ENCODE measurements at places on chromosomes 5 and 9.

DNA sequence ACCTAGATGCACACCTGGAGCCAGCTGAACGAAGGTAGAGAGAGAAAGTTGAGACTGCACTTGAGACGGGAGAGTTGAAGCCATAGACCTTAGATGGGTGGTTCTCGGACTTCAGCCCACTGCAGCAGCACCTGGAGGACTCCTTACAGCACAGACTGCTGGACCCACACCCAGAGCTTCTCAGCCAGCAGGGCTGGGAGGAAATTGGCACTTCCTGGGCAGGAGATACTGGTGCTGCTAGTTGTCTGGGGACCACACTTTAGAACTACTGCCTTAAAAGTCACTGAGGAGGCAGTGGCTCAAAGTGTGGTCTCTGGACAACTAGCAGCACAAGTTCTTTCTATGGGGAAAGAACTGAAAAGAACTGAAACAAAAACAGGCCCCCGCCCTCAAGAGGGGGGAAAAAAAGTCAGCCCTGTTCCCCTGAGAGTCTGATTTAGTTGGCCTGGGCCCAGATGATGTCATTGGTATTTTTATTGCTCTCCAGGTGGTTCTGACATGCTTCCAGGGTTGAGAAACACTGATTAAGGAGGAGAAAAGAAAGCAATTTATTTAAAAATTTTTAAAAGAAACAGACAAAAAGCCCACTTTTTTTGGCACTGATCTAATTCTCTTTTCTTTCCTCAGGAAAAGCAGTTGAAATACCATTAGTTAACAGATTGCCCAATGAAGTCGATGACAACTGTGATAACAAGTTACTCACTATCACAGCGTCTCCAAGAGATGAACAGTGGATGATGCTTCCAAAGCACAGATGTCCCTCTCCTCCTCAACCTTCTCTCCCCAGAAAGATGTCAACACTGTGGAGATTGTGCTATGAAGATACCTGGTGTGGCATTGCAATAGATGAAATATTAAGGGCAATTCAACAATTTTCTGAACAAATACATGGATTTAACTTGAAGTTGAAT, 73.6 kb upstream of the ADAMTS16 start:
- DNase-seq: no peak

DNA sequence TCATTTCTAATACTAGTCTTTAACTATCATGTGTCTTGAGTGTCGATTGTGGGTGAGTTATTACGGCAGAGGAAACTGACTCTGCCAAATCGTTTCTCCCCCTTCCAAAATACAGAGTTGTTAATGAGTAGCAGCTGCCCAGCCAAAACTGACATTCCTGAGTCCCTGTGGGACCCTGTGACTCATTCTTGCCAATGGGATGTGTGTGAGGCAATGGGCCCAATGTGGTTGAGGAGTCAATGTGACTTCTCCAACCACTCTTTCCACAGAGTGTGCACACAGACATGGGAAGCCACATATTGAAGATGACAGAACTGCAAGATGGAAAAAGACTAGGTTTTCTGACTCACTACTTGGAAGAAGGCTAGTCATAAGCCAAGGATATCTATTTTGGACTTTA, 434.7 kb downstream of the DTWD2 start:
- DNase-seq: no peak

DNA sequence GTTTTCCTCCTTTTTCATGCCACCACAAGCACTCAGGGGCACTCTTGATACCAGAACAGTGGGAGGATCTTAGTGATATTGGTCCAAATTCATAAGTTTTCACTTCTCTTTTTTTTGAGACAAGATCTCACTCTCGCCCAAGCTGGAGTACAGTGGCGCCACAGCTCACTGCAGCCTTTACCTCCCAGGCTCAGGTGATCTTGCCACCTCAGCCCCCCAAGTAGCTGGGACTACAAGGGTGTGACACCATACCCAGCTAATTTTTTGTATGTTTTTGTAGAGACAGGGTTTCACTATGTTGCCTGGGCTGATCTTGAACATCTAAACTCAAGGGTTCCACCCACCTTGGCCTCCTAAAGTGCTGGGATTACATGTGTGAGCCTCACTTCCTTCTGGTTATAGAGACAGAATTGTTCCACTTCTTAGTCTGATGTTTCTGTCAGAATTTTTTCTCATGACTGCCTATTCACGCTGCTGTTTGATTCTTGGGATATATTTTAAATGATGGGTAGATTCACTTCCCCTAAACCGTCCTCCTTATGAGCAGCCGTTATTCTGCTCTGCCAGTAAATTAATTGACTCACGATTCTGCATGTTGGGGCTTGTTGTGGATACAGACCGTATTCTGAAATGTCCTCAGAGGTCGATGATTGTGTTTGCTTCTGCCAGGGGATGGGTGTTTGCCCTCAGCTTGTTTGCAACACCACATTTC, 30.8 kb downstream of the MTAP start:
- DNase-seq: no peak

GRCh38 chr5:153756540-153756939, 266.1 kb downstream of the GRIA1 start:
- DNase-seq: no peak

DNA sequence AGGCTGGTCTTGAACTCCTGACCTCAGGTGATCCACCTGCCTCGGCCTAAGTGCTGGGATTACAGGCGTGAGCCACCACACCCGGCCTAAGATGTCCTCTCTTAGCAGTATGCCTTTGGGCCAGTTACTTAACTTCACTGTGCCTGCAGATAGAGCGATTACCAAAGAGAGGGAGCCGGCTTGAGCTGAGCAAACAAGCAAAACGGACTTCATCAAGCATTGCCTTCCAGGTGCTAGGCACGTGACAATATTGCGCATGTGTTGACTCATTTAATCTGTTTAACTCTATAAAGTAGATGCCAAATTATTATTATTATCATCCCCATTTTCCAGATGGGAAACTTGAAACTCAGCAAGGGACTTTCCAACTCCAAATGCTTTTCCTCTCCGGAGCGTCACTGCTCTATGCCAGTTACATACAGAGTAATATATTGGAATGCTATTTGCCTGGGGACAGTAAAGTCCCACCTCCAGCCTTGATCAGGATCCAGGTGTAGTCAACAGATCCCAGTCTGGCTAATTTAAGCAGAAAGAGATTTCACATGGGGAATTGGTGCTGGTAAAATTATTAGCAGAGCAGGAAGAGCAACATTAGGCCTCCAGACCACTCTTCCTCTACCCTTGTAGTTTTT, 5.6 kb upstream of the C9orf152 start:
- no peak for DNase-seq

DNA sequence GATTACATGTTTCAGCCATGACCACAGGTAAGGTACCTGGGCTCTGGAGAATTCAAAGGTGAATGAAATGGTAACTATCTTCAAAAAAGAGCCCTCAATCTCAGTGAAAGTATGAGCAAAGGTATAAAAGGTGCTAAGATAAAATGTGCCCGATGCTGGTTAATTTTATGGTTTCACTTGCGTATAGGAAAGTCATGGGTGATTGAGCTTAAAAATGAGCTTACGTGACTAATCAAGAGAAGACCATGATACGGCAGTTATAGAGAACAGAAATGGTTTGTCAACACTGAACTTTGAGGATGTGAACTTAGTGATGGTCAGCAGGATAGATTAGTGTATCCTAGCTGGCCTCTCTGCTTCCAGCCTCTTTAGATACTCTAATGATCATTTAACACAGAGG, 320.1 kb downstream of the DEPDC1B start:
- no peak for DNase-seq

GRCh38 chr9:124015661-124016131, 4.1 kb downstream of the LHX2 start:
- DNase-seq: no peak

- no peak for DNase-seq
These were observed 184.7 kb downstream of the CARTPT start for GRCh38 chr5:71903808-71904207.

GRCh38 chr9:128128836-128129590, 1.5 kb upstream of the PTGES2 start:
- no peak for DNase-seq

GRCh38 chr9:127397646-127398274, 791 bp downstream of the SLC2A8 start:
- peak; percentile 20 for DNase-seq

GRCh38 chr9:115327436-115328122, 209.6 kb upstream of the TNC start:
- no peak for DNase-seq

- peak; percentile 21 for DNase-seq
These were observed 79.6 kb downstream of the PDE4D start for GRCh38 chr5:59813761-59814536.

GRCh38 chr9:116342061-116342460, 188.5 kb downstream of the PAPPA start:
- no peak for DNase-seq

- DNase-seq: no peak
These were observed 462.6 kb downstream of the ENC1 start for GRCh38 chr5:74177961-74178360.

GRCh38 chr9:93012963-93013855, 45.3 kb upstream of the SUSD3 start:
- DNase-seq: no peak

- DNase-seq: no peak
These were observed 1.2 kb upstream of the PCDHGA5 start for GRCh38 chr5:141362719-141363118.

DNA sequence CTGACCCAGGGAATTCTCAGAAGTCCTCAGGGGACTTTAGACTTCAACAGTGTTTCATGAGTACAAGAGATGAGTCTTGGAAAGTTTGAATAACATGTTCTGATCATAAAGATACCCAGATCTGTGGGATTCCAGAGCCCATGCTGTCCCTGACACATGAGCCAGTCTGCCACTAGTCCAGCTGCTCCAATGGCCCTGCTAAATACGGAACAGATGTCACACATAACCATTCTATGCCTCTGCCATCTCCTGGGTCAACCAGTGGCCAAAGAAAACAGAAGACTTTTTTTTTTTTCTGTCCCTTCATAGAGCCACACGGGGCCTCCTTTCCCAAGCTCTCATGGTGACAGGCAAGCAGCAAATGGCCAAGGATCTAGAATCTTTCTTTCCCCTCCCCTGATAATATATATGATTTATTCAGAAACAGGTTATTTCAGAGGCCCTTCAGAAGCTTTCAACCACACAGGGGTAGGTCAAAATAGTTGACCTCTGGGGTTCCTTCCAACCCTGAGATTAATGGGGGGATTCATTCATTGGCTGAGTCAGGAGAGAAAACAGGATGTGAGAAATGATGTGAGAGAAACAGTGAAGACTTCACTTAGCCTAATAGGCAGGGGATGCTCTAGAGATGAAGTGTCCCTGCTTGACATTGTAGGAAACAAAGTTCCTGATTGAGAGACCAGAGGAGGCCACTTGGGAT, 367.7 kb downstream of the CDK5RAP2 start:
- DNase-seq: no peak

GRCh38 chr5:53037141-53037859, 48.1 kb downstream of the ITGA2 start:
- DNase-seq: no peak

DNA sequence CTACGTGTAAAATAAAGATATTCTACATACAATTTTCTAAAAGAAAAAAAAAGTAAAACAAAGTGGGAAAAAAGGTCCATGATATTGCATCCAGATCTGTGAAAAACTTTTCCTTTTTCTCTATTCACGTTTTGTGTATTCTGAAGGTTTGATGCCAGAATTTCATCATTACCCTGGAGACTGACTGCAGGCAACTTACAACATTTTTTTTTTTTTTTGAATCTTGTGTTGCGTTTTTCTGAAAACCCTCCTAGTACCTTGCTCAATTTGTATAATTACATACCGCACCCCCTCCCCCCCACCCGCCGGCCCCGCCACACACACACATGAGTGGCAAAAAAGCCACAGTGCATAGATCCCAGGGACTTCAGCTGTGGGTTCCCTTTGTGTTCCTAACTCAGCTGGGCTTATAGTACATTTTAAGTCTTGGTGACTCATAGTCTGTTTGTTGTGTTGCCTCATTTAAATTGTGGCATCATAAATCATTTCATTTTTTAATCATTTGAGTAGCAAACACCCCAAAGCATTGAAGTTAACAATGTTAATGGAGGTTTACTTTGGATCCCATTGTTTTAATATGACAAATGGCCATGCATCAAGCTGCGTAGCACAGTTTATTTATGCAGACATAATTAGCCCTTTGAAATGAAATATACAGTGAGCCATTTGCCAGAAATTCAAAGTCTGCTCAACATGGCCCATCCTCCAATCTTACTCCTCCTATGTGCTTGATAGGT, 36.0 kb downstream of the PRDM6 start:
- no peak for DNase-seq

- DNase-seq: no peak
These were observed 1.0 kb upstream of the DAB2IP start for GRCh38 chr9:121650217-121651007.

GRCh38 chr5:52759331-52759730, 28.4 kb upstream of the ITGA1 start:
- DNase-seq: no peak

- no peak for DNase-seq
These were observed 251.5 kb upstream of the TNC start for GRCh38 chr9:115369322-115369957.

GRCh38 chr9:82421498-82421897, 432.9 kb downstream of the SPATA31D1 start:
- DNase-seq: no peak

- DNase-seq: no peak
These were observed 7.4 kb downstream of the TLX3 start for GRCh38 chr5:171316258-171317121.

DNA sequence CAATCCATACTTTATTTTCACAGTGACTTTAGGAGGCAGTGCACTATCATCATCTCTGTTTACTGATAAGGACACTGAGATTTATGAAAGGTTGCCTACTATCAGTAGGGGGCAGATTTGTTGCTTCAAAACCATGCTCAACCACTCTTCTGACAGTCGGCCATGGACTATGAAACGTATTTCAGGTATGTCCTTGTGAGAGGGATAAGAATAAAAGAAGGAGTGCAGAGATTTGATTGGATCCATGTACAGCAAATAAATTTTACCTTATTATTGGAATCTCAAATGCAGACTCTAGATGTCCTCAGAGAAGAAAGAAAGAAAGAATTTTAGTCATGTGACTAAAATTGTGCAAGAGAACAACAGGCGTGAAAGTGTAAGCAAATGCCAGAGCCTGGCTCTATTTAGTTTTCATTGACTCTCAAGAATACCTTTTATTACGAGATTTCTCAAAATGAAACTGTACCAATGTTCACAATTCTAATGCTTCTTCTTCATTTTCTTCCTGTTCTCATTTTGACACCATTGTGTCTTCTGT, 296.6 kb upstream of the RASA1 start:
- peak; percentile 13 for DNase-seq

- DNase-seq: no peak
These were observed 102.2 kb upstream of the SPRY4 start for GRCh38 chr5:142427015-142427364.

DNA sequence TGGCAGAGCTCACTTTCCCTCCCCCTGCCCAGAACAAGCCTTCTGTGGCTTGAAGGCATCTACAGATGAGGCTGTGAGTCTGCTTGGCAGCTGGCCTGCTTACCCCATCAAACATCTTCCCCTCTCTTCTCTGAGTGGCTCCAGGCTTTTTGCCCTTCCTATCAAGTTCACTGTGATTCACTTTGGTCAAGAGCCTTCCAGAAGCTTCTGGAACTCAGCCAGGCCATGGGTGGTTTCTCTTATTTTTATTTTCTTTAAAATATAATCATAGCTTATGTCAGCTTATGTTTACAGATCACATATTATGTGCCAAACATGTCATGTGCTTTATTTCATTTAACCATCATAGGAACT, 267.0 kb downstream of the SEC61B start:
- DNase-seq: no peak
